Hindlimb muscle (tissue), 1 donor: ENCODE measurements at places on chromosomes 13 and 19.
A peak's percentile ranks its signal among the peaks of the same experiment; 100 is the strongest.

GRCh38 chr19:30222992-30223865 is 149.0 kb upstream of the ZNF536 start:
- DNase-seq, result no peak

DNA sequence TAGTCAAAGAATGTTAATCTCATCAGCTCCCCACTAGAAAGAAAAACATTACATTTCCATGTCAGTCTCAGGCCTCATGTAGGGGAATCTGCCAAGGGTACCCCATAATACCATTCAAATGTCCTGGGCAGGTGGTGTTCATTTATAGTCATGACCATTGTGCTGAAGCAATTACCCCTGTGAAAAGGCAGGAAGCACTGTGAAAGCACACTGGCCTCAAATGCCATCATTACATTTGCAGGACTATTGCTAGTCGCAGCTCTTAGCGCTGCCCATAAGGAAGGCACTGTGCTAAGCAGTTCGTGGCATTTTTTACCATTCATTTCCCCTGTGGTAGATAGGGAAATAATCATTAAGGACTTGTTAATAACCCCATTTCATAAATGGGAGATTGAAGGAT is 109.0 kb downstream of the LHFPL6 start:
- no peak for DNase-seq

GRCh38 chr19:13597640-13598039 is 91.4 kb upstream of the CACNA1A start:
- peak; percentile 58 for DNase-seq

- DNase-seq, result no peak
These were observed 156.7 kb downstream of the SLC7A1 start for GRCh38 chr13:29438769-29439168.
